Islet precursor cell (in vitro differentiated cells): ENCODE measurements at places on chromosomes 11 and 22.

GRCh38 chr22:27724709-27725108 lies 76.8 kb downstream of the MN1 start:
- DNase-seq: no peak

- DNase-seq: no peak
Observed at GRCh38 chr11:62853279-62853965, 14.0 kb upstream of the WDR74 start.

GRCh38 chr11:131579932-131580387 lies 209.5 kb downstream of the NTM start:
- DNase-seq: peak; percentile 73

DNA sequence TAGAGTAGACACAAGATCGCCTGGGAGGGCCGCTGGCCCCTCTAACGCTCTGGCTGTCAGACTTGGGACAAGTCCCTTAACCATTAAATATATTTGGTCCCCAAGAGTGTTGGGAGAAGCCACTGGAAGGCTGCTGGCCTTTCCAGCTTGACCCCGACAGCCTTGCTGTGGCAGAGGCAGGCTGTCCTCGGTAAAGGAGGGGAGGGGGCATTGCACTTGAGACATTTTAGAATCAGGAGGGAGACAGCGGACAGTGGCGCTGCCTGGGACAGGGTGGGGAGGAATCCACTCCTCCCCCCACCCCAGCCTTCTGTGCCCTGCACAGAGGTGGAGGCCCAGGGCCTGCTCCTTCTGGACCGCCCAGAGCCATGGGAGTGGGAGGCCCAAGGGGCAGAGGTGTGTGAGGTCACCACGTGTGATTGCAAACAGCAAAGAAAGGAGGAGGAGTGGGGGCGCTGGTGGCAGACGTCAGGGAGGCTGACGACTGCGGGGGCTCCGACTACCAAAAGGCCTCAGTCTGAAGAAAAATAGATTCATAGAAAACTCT lies 28.9 kb downstream of the APOL1 start:
- DNase-seq: no peak

GRCh38 chr11:75867778-75868374 lies 52.9 kb downstream of the UVRAG start:
- DNase-seq: no peak

GRCh38 chr11:105786741-105787140 lies 176.9 kb downstream of the GRIA4 start:
- DNase-seq: no peak

DNA sequence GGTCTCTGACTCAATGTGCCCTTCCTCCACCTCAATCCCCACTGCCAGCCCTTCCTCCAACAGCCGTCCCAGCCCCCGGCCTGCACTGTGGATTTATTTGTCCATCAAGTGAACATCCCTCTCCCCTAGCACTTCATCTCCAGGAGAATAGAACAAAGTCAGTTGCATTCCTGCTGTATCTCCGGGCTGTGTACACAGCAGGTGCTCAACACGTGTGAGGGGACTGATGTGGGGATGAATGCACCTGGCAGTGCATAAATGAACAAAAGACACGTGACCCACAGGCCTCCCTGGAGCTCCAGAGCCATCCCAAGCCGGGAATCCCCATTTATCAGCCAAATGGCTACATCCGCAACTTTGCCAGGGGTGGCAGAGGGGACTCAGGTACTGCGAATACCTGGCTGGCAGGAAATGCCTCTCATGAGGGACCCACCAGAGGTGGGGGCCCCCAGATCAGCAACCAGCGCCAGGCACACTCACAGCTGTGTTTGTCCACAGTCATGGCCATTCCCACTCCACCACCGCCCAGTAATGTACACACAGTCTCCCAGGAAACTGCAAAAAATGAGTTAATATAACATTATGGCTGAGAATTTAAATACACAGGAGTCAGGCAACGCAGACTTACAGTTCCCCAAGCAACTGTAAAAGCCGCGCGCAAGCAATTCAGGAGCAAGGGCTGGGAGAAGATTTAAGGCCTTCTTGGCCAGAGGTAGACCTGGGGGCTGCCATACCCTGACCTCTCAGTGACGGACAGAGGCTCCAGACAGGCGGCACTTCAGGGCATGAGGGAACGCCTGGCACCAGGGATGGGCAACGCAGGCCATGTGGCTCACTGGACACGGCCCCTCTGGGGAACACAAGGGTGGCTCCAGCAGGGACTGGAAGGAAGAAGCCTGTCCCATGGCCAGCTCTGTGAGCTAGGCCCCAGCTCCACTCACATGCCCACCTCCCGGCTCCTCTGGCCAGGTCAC lies 50.3 kb upstream of the TCF20 start:
- DNase-seq: no peak

- peak; percentile 99 for DNase-seq
Observed at GRCh38 chr11:94767701-94768601, at the start of gene AMOTL1. Gene AMOTL1, plus strand, starts transcription at chr11:94768356. Its CDS starts 156 bp downstream, at chr11:94768512.

DNA sequence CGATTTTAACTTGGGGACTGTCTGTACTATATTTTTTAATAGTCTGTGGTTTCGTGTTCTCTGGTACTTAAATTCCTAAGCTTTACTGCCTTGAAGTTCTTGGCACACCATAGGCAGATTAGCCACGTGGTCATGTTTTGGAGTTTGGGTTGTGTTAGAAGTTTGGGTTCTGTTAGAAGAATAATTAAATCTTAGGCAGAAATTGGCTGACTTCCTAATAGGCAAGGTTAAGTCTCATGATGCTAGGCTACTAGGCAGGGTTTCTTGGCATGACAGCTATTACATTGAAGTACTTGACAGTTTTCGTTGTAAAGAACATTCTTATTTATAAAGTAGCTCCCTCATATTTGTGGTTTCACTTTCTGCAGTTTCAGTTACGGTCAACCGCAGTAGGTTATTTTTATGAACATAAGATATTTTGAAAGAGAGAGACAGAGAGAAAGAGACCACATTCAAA lies 30.0 kb upstream of the MMP7 start:
- DNase-seq: no peak

GRCh38 chr22:48042621-48043395 lies 1280.4 kb downstream of the TBC1D22A start:
- DNase-seq: no peak

DNA sequence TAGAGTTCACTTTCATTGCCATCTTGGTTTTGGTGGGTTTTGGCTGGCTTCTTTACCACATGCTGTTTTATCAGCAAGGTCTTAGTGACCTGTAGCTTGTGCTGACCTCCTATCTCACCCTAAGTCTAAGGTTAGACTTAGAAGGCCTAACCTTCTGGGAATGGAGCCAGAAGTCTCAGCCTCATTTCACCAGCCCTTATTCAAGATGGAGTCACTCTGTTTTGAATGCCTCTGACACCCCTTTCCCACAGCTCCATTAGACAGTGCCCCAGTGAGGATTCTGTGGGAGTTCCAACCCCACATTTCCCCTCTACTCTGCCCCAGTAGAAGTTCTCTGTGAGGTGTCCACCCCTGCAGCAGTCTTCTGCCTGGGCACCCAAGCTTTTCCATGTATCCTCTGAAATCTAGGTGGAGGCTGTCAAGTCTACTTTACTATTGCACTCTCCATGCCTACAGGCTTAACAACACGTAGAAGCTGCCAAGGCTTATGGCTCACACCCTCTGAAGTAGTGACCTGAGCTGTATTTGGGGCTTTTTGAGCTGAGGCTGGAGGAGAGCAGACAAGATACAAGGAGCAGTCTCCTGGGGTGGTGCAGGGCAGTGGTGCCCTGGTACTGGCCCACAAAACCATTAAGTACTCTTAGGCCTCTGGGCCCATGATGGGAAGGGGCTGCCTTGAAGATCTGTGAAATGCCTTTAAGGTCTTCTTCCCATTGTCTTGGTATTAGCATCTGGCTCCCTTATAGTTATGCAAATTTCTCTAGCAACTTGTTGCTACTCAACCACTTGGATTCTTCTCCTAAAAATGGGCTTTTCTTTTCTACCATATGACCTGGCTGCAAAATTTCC lies 65.9 kb upstream of the SC5D start:
- no peak for DNase-seq

GRCh38 chr22:37187891-37188761 lies at the start of gene C1QTNF6:
Gene C1QTNF6, minus strand, starts transcription at chr22:37188247. Its CDS starts 34 bp downstream, at chr22:37188213.
- DNase-seq: peak; percentile 91

- DNase-seq: no peak
Observed at GRCh38 chr11:76371170-76371569, 9.8 kb downstream of the THAP12 start.

GRCh38 chr11:12824281-12825041 lies 150.2 kb downstream of the TEAD1 start:
- DNase-seq: no peak

DNA sequence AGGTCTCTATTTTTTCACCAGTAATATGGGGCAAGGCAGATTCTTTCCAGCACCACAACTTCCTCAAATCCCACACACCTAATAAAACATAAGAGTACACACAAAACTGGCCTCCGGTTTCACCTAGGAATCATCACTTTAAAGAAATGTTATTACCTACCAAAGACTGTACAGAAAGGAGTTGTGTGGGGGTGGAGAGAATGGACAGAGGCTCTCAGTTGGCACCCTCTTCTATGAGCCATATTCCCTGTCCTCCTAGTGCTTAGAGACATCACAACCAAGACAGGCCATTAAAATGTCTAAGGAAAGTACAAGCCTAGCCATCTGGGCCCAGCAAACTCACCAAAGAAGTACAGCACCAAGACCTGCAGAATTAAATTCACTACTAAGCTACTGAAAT lies 56.1 kb downstream of the RBFOX2 start:
- DNase-seq: no peak

DNA sequence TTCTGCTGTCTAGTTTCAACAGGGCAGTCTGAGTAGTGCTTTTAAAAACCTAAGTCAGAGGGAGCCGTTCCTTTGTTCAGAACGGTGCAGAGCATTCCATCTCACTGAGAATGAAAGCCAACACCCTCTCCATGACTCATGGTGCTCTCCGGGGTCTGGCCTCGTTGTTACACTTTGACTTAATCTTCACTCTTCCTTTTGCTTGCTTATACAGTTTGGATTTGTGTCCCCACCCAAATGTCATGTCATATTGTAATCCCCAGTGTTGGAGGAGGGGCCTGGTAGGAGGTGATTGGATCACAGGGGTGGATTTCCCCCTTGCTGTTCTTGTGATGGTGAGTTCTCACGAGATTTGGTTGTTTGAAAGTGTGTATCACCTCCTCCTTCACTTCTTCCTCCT lies 292.2 kb downstream of the ST3GAL4 start:
- DNase-seq: peak; percentile 78

DNA sequence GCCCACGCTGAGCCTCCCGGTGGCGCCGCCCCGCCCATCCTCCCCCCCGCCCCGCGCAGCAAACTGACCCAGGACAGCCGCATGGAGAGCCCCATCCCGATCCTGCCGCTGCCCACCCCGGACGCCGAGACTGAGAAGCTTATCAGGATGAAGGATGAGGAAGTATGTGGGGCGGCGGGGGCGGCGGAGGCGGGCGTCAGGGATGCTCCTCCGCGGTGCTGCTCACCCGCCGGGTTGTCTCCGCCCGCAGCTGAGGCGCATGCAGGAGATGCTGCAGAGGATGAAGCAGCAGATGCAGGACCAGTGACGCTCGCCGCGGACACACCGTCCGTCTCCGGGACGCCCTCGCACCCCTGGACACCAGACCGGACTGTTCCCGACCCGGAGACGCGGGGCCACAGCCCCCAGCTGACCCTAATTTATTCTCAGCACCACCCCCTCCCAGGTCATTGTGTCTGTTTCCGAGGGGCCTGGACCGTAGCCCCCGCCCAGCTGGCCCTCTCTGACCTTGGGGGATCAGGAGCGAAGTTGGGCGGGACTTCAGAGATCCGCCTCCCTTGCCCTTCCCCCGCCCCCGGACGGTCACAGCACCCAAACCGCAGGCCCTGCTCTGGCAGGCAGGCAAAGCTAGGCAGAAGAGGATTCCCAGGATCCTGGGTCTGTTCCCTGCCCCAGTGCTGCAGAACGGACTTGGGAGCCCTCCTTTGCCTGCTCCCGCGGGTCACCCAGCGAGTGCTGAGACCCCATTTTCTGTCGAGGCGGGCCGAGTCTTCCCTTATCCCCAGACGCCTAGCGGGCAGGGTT lies 959 bp upstream of the GP1BB start:
- peak; percentile 71 for DNase-seq

GRCh38 chr22:24355574-24355973 lies 71.8 kb upstream of the ADORA2A start:
- no peak for DNase-seq

- peak; percentile 73 for DNase-seq
Observed at GRCh38 chr11:68014157-68014946, 4.2 kb downstream of the ALDH3B1 start.

GRCh38 chr11:22635689-22636088 lies 10.1 kb upstream of the FANCF start:
- DNase-seq: no peak

GRCh38 chr11:125393331-125393730 lies 102.7 kb downstream of the FEZ1 start:
- DNase-seq: no peak

GRCh38 chr22:46614025-46614931 lies 5.9 kb upstream of the GRAMD4 start:
- no peak for DNase-seq

- DNase-seq: no peak
Observed at GRCh38 chr11:78372114-78372768, 45.4 kb downstream of the GAB2 start.

- no peak for DNase-seq
Observed at GRCh38 chr22:44120314-44120704, 60.4 kb upstream of the PARVG start.

- no peak for DNase-seq
Observed at GRCh38 chr11:109521571-109522086, 99.6 kb downstream of the C11orf87 start.

DNA sequence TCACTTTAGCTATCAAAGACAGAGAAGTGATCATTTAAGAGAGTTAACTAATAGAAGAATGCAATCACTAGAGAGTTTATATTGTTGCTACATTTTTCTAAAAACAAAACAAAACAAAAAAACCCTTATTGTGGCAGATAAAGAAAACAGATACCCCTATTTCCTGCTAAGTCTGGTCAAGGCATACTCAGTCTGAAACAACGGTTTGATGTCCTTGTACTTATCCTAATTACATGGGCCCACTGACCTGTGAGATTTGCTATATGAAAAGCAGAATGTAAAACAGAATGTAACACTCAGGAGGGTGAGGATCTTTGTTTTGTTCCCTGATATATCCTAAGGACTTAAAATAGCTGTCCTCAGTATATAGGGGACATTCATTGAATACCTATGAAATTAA lies 24.6 kb downstream of the MAML2 start:
- DNase-seq: no peak

DNA sequence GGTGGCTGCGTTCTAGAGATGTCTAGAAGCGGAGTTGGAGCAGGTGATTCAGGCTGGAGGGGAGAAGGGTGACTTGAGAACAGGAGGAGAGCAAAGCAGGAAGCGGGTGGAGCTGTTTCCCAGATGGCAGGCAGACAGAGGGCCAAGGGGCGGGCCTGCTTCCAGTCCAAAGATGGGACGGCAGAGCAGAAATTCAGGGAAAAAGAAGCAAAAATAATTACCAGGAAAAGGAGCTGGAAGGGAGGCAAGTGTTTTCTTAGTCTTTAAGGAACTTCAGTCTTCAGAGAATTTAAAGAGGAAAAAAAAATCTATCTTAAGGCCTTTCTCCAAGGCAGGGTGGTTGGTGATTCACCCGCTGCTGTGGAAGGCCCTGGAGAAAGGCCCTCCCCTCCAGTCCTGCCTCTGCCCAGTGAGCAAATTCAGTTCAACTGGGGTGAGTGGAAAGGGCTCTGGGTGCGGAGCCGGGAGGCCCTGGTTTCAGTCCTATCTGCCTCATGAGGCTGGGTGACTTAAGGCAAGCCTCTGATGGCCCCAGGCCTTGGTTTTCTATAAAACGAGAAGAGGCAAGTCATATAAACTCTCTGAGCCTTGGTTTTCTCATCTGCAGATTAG lies 4.5 kb upstream of the CREB3L1 start:
- peak; percentile 64 for DNase-seq
